ENCODE measurements at places on chromosomes 4 and X.

- peak; percentile 18 for DNase-seq
These were observed 17.6 kb downstream of the ADRA2C start for GRCh38 chr4:3783693-3784306.

DNA sequence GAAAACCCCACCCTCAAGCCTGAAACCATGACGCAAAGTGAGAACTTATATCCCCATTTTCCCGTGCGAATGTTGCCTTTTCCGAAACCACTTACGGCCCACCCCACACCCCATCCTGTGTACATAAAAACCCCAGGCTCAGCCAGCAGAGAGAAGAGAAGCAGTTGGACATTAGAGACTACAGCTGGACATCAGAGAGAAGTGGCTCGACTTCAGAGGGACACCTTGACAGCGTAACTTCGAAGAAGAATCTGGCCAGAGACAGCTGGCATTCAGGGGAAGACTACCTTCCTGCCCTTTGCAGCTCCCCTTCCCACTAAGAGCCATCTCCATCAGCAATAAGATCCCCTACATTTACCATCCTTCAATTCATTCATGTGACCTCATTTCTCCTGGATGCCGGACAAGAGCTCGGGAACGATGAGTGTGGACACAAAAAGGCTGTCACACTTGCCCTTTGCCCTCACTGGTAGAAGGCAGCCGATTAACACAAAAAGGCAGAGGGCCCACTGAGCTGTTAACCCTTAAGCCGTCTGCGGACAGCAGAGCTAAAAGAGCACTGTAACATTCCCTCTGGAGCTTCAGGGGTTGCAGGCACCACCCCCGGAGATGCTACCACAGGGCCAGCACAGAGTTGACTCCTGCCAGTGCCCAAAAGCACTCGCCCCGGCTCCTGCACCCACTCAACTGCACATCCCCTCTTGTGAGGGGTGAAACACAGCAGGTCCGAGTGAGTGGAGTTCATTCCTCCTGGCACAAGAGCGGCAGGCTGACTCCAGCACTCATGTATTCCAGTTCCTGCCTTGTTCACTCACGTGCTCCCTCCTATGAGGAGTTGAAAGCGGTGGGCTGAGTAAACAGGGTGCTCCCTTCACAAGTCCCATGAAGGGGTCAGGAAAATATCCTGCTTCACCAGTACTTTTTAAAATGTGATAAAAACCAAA is 7.5 kb downstream of the CHM start:
- no peak for DNase-seq

GRCh38 chr4:5874811-5875449 is 18.0 kb downstream of the CRMP1 start:
- no peak for DNase-seq

GRCh38 chrX:136203438-136203837 is 47.8 kb downstream of the MAP7D3 start:
- no peak for DNase-seq

DNA sequence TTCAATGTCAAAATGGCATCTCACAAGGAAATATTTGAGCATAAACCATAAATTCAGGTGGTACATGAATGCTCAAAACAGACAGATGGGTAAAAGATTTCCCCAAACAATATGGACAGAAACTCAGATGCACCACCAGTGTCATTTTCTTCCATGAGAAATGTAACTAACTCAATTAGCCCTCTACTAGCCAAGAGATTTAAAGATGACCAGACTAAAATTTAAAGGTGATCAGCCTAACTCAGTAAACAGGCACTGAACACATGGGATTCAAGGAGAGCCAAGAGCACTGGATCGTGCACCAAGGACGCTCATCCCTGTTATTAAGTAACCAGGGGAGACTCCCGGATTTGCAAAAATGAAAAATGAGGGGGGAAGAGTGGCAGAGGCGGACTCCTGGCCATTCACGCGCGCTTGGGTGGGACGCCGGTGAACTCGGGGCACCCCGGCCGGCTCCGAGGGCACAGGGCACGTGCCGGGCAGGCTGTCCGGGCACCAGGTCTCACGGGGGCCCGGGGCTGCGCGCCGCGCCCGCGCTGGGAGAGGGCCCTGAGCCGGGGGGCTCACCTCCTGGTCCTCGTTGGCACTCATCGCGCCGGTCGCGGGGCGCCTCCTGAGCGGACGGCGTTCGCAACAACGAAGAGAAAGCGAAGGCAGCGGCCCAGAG is 490 bp downstream of the RWDD4 start:
- DNase-seq: peak; percentile 24

DNA sequence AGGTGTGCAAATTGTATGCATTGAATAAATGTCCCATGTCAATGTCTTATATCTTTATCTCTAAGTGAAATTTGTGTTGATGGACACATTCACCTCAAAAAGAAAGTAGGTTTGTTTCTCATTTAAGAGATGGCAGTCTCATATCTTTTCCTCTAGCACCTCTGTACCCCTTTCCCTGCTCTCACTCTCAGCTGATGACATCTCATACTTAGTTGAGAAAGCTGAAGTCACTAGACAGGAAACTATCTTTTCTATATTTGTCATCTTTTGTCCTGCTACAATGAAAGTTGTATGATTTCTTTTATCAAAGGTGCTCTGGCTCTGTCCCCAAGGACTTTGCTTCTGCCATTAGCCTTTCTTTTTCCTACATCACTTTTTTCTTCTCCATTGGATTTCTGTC is 84.0 kb upstream of the GRPR start:
- DNase-seq: no peak

DNA sequence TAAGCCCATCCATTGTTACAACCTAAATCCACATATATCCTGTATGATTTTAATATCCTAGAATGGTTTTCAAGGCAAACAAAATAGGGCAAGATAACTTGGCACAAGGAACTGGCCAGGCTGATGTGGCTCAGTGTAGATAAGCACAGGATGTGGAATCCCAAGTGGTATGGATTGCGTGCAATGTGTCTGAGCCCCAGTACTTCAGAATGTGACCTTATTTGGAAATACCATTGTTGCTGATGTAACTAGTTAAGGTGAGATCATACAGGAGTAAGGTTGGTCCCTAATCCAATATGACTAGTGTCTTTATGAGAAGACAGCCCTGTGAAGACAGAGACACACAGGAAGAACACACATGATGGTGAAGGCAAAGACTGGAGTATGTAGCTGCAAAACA is 72.4 kb downstream of the IL21 start:
- no peak for DNase-seq

- DNase-seq: no peak
These were observed at the start of gene ADH1C for GRCh38 chr4:99352602-99353537. Gene ADH1C, minus strand, starts transcription at chr4:99352746. Its CDS starts 71 bp downstream, at chr4:99352675.

GRCh38 chr4:25913056-25913850 is 767 bp upstream of the SMIM20 start:
- DNase-seq: peak; percentile 26

DNA sequence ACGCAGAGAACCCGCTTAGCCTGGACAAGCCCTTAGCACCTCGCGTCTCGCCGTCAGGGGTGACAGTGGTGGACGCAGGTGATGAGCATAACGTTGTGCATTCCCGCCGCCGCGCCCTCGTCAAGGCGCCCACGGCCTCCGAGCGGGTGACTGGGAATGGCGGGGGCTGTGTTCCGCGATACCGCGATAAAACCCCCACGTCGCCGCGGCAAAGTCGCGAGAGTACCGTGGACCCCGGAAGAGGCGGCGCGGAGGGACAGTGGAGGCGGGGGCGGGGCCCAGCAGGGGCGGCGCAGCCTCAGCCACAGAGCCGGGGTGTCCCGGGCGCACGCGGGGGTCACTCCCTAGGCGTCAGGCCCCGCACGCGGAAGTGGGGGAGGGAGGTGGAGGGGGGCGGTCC is 53.8 kb downstream of the ZFYVE28 start:
- peak; percentile 61 for DNase-seq

DNA sequence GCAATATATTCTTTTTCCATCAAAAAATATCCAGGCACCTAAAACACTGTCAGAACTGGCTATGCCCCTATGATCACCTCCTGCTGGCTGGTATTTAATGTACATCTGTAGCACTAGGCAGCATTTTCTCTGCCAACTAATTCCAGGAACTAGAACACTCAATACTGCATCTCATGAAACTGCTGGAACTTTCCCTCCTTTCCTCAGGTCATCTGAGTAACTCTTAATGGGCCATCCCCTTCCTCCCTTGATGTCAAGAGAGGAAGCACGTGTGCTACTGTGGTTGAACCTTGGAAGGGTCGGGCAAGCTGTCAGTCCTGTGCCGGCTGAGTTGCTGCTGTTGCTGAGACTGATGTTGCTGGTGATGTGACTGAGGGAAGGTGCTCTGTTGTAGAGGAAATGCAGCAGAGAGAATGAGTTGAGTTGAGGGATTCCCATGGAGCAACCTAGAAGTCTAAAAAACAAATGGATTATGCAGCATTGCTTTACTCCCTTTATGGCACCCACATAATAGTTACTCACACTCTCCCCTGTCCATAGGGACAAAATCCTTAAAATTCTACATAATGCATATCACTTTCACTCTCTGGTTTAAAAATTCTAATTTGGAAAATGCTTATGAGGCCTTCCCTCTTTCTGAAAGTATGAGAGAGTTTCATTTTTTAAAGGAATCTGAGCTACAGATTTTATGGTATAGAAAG is 39.5 kb downstream of the TMEM165 start:
- peak; percentile 58 for DNase-seq

DNA sequence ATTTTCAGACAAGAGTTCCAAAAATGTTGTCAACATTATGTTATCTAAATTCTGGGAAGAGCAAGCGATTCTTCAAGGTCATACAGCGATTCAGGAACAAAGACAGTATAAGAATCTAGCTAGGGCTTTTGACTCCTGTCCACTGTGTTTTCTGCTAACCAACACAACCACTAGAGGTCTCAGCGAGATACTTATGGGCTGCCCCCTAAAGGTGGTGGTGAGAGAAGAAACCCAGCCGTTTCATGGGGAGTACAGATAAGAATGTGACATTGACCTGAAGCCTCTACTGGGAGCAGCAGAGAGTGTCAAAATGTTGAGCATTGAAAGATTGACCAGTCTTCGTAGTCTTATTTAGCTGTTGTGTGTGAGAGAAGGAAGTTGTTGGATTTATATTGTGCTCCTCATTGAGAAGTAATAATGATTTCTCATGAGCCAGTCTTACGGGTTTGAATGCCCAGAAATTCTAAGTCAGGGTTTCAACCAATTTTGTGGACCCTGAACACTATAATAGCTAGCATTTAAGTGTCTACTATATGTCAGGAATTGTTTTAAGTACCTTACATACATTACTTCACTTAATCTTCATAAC is 168.3 kb downstream of the SPRY1 start:
- no peak for DNase-seq

DNA sequence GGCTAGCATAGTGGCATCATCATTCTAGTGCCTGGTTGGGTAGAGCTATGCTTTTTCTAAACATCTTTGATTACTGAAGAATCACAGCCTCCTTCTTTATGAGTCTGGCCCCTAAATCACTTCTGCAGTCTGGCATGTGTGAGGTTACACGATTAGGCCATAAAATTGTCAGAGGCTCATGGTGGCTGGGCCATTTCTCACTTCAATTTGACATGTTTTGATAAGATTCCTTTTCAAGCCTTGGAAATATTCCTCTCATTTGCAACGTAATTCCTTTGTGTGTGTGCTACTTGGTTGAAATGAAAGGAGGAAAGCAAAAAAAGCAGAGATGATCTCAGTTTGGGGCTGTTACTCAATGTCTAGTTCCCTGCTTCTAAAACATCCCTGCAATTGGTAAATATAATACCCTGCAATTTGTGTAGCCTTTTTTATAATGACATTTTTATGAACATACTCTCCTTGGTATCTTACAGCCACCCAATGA is 6.2 kb downstream of the CCKAR start:
- no peak for DNase-seq

DNA sequence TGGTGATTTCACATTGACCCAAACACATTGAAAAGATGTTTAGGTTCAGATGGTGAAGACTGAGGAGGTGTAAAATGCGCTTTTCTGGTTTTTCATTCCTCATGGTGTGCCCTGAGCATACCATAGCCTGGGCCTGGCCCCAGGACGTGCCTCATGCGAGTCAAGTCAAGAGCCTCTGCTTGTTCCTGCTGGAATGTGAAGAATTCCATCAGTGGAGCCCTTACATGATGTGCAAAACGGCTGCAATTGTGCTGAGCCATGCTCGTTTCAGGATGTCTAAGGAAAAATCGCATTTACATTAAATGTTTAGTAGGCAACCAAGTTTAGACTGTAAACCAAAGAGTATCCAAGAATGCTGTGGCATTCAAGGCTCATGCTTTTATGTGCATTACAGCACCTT is 34.9 kb downstream of the GYG2 start:
- no peak for DNase-seq

- no peak for DNase-seq
These were observed 70.9 kb downstream of the INTS12 start for GRCh38 chr4:105637408-105638176.

- DNase-seq: no peak
These were observed 13.6 kb upstream of the GPR174 start for GRCh38 chrX:79130857-79131256.

- DNase-seq: no peak
These were observed 2.2 kb downstream of the NHS start for GRCh38 chrX:17377091-17377717.

DNA sequence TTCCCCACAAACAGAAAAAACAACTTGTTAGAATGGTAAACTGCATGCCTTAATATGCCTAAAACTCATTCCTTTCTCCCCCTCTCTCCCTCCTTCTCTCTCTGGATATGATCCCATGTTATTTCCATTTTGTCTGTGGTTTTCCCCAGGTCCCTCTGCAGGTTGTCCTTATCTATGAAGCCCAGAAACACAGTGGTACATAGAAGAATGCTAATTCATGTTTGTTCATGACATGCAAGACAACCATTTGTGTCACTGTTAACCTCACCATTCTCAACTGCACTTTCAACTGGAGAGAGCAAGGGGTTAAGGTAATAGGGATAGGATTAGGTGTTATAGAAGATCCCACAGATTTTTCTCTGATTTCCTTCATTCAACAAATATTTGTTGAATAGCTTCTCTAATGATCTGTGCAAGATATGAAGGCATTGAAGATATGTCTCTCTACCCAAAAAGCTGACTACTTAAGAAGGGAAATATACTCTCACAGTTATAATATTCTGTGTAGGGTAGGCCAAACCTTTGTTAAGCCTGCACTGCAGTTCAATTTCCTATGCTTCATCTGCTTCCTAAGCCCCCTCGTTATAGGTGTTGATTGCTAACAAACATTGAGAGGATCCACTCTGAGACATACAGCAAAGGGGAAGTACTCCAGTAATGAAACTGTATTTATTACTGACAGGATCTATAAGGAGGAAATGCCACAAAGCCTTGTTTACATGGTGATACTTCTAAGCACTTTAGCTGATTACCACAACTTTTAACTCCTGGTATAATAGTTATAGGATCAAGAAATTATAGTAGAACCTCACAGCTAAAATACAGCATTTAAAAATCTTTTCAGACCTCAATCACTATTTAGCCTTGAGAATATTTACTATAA is 96.1 kb downstream of the FRYL start:
- no peak for DNase-seq

GRCh38 chr4:101284546-101284945 is 62.8 kb downstream of the PPP3CA start:
- no peak for DNase-seq

DNA sequence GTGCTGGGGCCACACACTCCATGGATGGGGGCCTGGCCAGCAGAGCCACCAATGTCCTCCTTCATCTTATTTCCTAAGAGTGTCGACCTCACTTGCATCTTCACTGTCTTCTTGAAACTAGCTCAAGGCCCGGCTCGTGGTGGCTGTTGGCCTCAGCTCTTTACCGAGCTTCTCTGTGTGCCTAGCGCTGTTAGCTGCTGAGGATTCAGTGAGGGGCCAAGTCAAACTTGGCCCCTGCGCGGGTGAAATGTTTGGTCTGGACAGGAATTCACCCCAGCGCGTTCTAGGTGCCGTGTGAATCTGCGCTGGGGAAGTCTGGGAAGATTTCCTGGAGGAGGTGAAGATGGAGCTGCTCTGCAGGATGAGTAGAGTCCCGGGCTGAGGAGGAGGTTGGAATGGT is 8.5 kb downstream of the SORCS2 start:
- DNase-seq: no peak

- DNase-seq: no peak
These were observed 95.7 kb downstream of the COMMD8 start for GRCh38 chr4:47367761-47368160.
